ENCODE measurements at places on chromosomes 3 and 15.

GRCh38 chr15:64813075-64813474 lies 12.4 kb downstream of the PIF1 start:
- no peak for DNase-seq

DNA sequence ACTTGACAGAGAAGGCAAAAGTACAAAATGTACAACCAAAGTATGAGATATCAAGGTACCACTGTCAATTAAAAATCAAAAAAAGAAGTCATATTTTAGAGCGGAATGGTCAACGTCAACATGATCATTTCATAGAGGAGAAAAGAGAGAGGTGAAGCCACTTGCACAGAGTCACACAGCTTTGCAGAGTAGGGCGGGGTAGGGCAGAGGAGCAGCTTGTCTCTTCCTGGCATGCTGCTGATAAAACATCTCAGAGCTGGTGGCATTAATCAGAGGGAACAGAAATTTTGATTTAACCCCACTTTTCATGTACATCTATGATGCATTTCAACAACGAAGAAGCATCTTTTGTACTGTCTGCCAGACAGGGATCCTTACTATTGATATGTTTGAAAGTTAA lies 5.2 kb upstream of the IGF1R start:
- no peak for DNase-seq

DNA sequence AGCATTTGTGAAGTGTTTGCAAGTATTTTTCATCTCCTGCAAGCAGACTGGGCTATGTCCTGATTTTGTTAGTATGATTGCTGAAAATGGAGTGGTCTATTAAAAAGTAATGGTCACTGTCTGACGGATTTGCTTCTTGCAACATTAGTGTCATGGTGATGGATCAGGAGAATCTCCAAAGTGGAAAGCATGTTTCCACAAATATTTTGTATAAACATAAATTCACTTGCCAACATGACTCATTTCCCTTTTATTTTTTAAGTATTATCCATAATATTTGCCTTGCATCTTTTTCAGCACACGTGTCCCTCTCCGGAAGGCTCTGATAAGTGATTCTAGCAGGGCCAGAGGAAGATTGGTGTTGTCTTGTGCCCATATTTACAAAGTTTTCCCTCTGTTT lies 27.4 kb upstream of the CACNA2D3 start:
- DNase-seq: no peak

- DNase-seq: no peak
These were observed 330.2 kb downstream of the TIGIT start for GRCh38 chr3:114624047-114624445.

- DNase-seq: no peak
These were observed 32.6 kb upstream of the KLF13 start for GRCh38 chr15:31294067-31294466.

DNA sequence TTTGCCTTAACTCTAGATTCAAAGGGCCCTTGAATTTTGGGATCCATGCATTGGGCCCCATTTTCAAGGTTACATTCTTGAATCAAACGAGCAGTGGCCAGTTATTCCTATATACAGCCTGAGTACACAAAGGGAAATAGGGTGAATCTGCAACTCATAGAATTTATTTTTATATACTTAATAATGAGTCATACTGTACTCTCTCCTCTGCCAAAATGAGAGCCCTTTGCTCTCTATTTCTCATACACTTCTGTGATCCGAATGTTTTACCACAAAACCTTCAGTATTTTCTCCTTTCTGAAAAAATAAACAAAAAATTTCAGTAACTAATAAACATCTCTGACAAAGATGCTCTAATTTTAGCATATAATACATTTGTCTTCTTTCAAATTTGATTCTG lies 116.7 kb downstream of the SERPINI1 start:
- no peak for DNase-seq

DNA sequence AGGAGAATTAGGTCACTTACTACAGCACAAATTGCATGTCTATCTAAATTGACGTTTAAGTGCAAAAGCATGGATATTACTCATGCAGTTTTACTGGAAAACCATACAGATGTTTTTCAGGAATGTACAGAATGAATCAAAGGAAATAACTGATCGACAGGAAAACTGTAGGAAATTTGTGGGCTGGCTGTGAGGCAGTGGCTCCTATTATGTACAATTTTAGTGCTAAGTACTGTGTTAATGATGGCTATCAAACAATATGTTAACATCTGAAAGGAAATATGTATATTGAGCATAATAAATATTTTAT lies 6.9 kb downstream of the NUDT16 start:
- DNase-seq: no peak

- no peak for DNase-seq
These were observed 1.7 kb downstream of the SEMA5B start for GRCh38 chr3:123025642-123026521.

- DNase-seq: peak; percentile 3
These were observed 20.3 kb upstream of the CSPG4 start for GRCh38 chr15:75732809-75733451.

DNA sequence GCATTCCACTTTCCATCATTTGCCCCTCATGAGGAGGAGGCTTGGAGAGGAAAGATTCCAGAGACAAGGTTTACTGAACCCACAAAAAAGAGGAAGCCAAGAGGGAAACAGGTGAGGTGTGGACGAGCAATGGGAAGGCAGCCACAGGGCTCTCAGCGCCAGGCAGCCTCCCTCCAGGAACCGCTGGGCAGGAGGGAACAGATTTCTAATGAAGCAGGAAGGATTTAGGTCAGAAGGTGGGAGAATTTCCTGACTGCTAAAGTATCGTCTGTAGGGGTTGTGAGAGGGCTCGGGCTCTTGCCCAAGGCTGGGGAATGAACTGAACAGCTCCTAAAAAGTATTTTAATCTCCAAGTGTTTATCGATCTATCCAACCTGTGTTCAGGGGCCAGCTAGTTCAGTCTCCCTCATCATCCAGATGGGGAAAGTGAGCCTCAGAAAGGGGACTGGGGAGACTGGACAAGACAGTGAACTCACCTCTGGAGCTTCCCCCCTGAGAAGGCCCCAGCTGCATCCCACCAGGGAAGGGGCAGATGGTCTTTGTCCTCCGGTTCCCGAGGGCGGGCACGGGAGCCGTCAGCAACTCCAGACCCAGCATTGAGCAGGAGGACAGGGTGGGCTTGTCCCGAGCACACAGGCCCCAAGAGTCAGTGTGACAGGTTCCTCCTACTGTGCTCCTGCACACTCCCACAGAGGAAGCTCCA lies 10.5 kb downstream of the LOXL1 start:
- DNase-seq: no peak

- DNase-seq: no peak
These were observed 122.6 kb downstream of the SATB1 start for GRCh38 chr3:18302517-18302916.

- DNase-seq: no peak
These were observed 7.9 kb downstream of the RAP2B start for GRCh38 chr3:153169793-153170383.

DNA sequence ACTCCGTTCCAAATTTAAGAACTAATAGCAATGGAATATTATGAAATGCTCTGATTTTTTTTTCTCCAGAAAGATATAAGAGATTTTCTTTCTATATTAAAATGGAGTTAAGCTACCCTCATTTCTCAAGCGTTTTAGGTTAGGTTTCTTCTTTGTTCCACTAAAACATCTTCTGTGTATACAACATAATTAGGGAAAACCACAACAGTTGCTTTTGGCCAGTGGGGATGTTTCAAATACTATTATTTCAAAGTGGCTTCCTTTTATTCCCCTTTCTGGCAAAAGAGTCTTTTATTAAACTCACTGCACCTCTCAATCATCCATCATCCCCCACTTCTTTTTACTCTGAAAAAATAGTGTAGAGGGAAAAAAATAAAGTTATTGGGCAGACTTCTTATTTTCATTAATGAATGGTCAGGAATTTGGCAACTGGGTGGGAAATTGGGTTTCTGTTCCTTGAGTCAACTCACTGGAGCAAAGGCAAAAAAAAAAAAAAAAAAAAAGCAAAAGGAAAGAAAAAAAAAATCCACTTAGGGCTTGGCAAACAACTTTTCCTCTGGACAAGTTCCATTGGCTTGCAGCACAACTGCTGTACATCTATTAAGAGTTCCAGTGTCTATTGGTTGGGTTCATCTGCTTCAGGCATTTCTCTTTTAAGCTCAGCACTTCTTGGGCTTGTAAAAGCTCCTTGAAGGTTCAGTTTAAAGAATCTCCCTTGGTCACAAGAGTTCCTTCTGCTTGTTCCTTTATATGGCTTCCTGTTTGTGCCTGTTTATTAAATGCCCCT lies 963.4 kb downstream of the ROBO1 start:
- no peak for DNase-seq

DNA sequence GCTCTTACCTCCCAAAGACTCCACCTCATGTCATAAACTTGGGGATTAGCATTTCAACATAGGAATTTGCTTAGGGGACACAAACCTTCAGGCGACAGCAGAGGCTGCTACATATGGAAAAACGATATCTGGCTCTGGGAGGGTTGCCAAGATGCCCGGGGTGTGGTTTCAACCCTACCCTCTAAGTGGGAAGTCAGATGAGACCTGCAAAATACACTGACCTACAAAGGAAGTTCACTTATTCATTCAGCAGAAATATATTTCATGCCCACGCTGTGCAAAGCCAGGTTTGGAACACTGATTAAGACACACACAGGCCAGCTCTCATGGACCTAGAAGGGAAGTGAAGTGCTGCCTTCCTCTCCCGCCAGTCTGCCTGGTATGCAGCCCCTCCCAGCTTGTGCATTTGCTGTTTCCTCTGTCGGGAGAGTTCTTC lies 239.3 kb downstream of the FEZF2 start:
- DNase-seq: no peak

GRCh38 chr15:98554272-98555172 lies 93.8 kb upstream of the IGF1R start:
- DNase-seq: no peak

- no peak for DNase-seq
These were observed 1239.7 kb upstream of the ALCAM start for GRCh38 chr3:104126864-104127553.

All from KG1 (cell line).